ENCODE measurements at places on chromosomes 13 and 19.
A peak's percentile ranks its signal among the peaks of the same experiment; 100 is the strongest.

GRCh38 chr19:51439021-51439465 is 19.2 kb downstream of the SIGLEC8 start:
- DNase-seq: peak; percentile 15

- DNase-seq: peak; percentile 42
Observed at GRCh38 chr13:67713571-67713970, 483.4 kb upstream of the PCDH9 start.

DNA sequence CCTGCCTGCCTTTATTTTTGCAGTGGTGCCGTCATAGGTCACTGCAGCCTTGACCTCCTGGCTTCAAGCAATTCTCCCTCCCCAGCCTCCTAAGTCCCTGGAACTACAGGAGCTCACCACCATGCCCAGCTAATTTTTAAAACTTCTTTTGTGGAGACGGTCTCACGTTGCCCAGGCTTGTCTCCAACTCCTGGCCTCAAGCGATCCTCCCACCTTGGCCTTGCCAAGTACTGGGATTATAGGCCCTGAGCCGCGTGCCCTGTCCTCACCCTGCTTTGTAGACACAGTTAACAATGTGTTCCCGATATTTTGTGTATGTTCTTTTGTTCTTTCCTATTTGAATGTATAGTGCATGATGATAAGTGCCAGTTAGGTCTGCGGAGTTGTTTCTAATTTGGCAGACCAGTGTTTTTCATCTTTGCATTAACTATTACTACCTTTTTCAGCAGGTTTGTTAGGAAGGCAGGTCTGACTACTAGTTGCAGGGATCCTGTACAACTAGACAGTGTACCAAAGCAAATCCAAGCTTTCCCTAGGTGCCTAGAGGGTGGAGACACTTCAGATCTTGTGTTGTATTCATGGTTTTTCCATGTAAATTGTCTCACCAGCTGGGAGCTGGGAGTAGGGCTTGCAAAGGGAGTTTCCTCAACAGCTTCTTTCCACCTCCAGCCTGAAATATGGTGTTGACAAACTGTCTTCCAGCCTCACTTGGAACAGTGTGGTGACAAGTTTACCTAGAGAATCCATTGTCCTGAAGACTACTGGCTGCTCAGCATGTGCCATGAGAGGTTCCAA is 9.5 kb upstream of the WTIP start:
- no peak for DNase-seq

- DNase-seq: no peak
Observed at GRCh38 chr13:77583581-77583980, 48.1 kb downstream of the SCEL start.

GRCh38 chr13:23621316-23621645 is 51.1 kb downstream of the TNFRSF19 start:
- DNase-seq: peak; percentile 95

DNA sequence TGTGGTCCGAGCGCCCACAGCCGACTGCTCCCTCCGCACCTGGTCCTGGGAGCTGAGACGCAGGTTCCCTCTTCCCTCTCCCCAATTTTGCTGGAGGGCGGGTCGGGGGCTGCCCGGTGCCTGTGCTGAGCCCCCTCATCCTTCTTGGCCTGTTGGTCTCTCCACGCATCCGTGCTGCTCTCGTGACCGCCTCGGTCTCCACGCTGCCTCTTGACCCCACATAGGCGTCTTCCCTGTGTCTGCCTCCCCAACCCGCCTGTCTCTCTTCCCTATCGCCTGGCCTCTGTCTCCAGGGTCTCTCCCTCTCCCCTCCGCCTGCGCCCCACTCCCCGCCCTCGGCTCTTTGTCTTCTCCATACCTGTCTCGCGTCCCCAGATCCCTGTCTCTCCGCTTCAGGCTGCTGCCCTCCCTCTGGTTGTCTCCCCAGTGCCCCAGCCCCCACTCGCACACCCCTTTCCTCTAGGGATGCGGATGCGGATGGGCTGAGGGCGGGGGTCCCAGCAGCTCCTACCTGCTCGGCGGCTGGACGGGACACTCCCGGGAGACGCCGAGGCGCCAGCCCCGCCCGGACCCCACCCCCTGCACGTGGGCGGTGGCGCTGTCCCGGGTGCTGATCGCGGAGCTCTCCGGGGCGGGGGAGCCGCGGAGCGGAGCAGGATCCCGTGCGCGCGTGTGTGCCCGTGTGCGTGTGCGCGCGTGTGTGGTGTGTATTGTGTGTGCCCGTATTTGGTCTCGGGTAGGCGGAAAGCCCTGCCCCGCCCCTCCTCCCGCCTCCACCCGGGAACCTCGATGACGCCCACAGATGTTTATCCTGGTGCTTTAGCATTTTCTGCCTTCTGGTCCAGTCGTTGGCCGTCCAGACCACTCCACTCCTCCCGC is at the start of gene SYT5:
SYT5 (minus strand) TSS at position 684 of the 879 bp plus-strand sequence. CDS start 1,248 bp downstream, outside the sequence.
- DNase-seq: peak; percentile 61

DNA sequence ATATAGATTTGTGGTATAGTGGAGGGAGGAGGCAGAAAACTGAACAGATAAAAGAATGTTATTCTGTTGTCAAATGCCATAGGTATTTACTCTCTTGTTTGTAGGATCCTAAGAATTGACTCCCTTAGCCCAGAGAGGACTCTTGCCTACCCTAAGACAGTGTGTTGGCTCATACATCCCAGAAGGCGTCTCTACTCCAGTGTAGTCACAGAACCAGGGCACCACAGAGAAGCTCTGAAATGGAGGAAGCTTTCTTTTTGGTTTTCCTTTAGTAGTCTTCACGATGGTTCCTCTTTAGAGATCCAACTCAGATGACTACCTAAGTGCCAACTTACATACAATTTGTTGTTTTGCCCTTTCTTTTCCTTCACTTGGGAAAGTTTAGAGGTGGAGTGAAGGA is 14.0 kb downstream of the GPR183 start:
- no peak for DNase-seq

GRCh38 chr19:16922949-16923348 is 34.1 kb downstream of the F2RL3 start:
- no peak for DNase-seq

DNA sequence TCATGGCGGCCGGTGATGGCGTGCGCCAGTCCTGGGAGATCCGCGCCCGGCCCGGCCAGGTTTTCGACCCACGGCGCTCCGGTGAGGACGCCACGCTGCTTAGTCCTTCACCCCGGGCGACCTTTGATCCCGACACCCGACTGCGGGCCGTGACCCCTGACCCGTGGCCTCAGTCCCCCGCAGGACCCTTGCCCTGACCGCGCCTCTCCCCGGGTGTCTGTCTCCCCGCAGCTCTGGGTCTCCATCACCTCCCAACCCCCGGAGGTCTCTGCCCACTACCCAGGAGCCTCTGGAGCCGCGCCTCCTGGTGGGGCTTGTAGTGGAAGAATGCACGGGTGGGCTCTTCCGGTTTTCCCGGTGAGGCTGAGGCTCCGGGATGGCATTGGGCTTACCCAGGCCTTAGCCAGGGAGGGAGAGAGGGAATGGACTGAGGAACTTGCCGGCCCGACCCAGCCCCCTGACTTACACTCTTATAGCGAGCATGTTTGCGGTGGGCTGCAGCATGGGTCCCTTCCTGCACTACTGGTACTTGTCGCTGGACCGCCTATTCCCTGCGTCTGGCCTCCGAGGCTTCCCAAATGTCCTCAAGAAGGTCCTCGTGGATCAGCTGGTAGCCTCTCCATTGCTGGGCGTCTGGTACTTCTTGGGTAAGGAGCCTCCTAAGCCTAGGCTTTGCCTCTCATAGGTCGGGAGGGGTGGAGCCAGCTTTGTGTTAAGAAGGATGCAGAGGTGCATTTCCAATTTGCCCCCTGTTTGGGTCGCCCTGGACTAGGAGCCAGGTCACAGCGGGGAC is 566 bp downstream of the MPV17L2 start:
- peak; percentile 40 for DNase-seq

- DNase-seq: no peak
Observed at GRCh38 chr19:28502879-28503734, 709.8 kb downstream of the UQCRFS1 start.

- DNase-seq: peak; percentile 71
Observed at GRCh38 chr13:101144808-101145419, 271.4 kb downstream of the NALCN start.

DNA sequence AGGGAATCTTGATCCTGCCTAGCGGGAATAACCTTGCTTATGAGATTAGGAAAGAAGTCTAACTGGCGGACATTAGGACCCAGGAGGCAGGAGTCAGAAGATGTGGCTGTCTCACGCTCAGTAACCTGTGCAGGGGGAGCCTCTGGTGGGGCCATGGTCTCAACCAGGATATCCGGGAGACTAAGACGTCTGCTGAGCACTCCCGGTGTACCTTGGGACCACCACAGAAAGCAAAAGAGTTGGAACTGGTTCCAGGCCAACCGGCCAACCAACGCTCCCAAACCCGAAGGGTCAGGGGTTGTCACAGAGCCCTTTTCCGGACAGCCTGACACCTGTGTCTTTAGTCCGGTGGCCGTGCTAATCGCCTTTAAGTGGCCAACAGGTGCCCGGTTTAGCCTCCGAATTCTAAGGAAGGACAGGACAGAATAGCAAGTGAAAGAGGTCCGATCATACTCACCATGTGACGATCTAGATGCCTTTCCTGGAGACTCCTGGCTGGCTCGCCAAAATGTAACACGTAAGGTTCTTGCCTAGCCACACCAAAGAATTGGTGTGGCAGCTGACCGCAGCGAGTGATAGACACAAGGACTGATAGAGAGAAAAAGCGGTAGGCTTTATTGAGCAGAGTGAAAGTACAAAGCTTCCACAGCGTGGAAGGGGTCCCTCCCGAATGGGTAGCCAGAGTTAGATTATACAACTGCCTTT is 103.9 kb upstream of the DIAPH3 start:
- peak; percentile 5 for DNase-seq

DNA sequence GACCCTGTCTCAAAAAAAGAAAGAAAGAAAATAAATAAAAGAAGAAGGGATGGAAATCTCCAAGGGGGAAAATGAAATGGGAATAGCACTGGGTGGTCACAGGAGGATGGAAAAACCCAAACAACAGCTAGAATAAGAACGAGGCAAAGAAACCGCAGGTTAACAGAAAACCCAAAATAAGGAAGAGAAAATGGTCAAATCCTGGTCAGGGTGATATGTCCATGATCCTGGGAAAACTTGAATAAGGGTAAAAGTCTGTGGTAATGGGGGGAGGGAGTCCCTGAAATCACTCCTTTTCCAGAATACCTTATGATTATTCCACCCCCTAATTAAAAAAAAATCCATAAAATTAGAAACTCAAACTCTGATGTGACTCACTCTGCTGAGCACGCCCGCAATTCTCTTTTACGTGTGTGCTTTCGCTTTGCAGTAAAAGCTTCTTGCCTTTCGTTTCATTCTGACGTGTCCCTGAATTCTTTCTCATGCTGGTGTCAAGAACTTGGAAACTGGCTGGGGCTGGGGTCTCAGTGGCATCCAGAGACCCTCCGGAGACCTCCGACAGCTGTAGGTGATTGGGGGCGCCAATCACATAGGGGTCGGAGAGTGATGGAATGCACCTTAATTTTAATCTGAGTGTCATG is 4.3 kb upstream of the NAXD start:
- no peak for DNase-seq

- peak; percentile 53 for DNase-seq
Observed at GRCh38 chr13:112685896-112686295, 3.9 kb upstream of the ATP11A start.

DNA sequence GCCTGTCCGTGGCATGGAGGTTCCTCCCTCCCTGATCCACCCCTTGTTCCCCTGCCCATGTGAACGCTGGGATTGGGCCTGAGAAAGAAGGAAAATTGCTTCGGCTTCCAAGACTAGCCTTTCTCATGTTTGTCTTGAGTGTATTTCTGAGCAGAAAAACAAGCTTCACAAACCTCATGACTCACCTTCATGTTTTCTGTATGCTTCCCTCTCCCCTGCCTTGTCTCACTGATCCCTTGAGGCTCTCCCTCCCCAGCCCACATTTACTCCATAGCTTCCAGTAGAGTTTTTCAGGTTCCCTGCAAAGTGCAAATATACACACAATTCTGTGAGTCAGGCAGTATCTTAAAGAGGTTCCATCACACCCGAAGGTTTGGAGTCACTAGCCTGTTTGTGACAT is 572.4 kb downstream of the UQCRFS1 start:
- DNase-seq: peak; percentile 10

DNA sequence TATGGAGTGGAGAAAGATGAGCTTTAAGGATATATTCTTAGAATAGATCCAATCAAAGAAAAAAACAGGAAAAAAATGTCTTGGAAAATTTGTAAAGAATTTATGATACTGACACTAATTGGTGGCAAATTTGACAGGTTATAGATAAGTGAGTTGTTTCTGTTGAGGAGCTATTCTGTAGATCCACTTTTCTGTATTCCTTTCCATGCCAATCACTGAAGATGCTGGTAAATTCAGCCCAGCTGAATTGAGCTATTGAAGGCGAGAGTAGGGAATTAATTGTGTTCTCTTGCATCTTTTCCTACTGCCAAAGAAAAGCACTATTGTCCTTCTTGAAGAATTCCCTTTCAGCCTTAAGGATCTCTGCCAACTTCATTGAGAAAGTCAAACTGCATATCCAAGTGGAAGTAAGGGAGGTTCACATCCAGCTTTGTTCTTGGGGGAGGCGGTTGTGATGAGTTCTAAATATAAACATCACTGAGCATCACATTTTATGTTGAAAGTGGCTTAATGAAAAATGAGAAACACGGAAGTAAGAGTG is 113.1 kb downstream of the PCDH9 start:
- no peak for DNase-seq

GRCh38 chr19:34305221-34306083 is 51.1 kb downstream of the GARRE1 start:
- DNase-seq: no peak

- no peak for DNase-seq
Observed at GRCh38 chr19:44925114-44925891, 10.9 kb downstream of the APOC1 start.

- no peak for DNase-seq
Observed at GRCh38 chr19:34325181-34325580, 39.8 kb upstream of the GPI start.

DNA sequence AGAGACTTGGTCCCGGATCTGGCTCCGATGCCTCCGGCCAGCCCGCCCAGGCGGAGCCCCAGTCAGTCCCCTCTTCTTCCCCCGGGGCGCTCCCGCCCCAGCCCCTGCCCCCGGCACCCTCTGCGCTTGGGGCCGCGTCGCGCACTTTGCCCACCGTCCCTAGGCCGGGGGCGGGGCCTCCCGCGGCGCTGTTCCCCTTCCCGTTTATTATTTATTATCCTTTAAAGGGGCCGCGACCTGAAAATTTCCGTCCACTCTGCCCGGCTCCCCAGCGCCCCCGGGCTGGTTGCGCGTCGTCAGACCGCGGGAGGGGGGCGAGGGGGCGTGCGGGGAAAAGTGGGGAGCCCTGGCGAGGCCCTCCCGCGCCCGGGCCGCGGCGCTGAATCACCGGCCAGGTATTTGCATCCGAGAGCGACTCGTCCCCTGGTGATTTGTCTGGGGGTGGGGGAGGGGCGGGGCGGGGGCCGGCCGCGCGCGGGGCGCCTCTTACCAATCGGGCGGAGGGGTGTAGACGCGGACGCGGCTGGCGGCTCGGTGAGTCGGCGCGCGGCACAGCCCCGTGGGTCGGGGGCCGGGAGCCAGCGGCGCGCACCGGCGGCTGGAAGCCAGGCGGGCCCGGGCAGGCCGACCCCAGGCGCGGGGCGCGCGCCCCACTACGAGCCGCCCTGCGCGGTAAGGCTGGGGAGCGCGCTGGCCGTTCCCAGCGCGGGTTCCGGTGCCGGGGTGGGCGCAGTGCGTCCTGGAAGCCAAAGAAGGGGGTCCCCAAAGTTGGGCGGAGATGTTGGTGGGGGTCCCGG is at the start of gene ARID3A:
ARID3A (plus strand) TSS at position 510 of the 797 bp plus-strand sequence. CDS start 3,494 bp downstream, outside the sequence.
- peak; percentile 79 for DNase-seq
